ENCODE measurements at places on chromosomes 2 and 18.
A peak's percentile ranks its signal among the peaks of the same experiment; 100 is the strongest.

- DNase-seq = no peak
Measured at GRCh38 chr18:9751371-9752031, 43.4 kb downstream of the RAB31 start.

GRCh38 chr18:22488554-22488953 is 70.8 kb upstream of the CTAGE1 start:
- DNase-seq = no peak

- no peak for DNase-seq
Measured at GRCh38 chr2:82853299-82853698, 1605.8 kb downstream of the SUCLG1 start.

- DNase-seq = peak; percentile 36
Measured at GRCh38 chr18:5238371-5238976, 41.4 kb upstream of the AKAIN1 start.

DNA sequence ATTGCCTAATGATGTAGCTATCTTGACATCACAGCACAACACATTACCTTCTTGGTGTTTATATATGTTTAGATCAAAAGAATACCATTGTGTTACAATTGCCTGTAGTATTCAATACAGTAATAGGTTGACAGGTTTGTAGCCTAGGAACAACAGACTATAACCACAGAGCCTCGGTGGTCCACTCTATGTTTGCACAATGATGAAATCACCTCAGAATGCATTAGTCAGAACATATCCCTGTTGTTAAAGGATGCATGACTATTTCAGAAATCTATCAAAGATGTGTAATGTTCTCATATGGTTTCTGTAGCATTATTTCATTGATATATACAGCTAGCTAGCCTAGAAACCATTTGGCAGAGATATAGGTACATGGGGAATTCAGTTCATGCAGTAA is 8.9 kb downstream of the METTL5 start:
- DNase-seq = no peak

- DNase-seq = no peak
Measured at GRCh38 chr2:27025861-27026851, 6.6 kb upstream of the TMEM214 start.

DNA sequence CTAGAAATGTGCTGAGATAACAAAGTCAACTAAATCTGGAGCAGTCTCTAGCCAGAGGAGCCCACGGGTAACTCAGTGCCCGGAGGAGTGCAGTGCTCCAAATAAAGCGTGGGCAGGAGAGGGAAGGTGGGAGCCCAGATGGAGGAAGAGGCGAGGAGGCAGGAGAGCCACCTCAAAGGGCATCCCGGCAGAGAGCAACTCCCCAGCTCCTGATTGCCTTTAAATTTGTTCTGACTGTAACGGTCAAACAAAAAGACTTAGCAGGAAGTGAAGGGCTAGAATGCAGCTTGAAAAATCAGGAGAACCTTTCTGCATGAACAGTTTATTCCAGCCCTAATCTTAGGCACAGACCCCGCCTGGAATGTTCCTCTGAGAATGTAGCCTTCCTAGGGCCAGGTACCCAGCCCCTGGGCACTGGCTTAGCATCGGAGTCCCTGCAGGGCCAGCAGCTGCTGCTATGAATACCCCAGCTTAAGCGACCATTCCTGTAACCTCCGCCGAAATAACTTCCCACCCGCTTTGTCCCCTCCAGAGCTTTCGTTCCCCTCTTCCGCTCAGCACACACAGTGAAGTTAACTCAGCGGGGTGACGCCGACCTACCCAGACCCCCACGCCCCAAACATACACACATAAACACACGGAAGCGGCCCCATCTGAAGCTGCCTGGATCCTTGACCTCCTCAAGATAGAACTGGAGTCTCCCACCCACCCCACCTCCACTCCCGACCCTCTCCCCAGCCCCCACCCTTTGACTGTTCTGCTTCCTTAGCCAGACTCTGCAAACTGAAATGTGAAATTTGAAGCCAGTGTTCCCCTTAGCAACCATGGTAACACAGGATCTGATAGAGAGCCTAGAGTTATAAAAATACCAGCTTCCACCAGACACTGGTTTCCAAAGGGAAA is 123.2 kb downstream of the SMAD7 start:
- no peak for DNase-seq

- no peak for DNase-seq
Measured at GRCh38 chr2:165467921-165468320, 1.6 kb upstream of the CSRNP3 start.

DNA sequence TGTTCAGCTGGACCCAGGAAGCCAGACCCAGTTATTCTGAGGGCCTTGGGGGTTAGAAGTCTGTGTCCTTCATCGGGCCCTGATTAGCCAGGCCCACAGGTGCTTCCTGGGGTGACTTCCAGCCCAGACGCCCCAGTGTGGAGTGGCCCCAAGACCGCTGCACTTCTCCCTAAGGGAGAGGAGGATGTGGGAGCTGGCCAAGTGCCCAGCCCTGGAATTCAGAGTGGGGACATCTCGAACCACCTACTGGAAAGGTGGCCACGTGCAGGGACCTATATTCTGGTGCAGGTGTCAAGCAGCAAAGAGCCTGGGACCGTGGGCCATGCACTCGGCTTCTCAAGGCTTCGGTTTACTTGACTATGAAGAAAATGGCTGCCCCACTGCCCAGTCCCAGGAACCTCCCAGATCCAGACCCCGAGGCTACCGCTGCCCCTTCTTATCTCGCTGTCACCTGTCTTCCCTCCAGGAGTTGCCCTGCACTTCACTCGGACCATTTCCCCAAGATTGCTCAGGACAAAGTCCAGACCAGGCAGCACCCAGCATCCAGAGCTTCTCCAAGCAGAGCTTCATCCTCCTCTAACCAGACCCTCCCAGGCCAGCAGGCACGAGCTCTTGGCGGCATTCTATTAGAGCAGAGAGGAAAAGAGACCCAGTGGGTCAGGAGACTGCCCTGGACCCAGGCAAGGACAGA is 142.8 kb upstream of the ID2 start:
- no peak for DNase-seq

- DNase-seq = no peak
Measured at GRCh38 chr2:68377137-68377780, 12.2 kb downstream of the PLEK start.

DNA sequence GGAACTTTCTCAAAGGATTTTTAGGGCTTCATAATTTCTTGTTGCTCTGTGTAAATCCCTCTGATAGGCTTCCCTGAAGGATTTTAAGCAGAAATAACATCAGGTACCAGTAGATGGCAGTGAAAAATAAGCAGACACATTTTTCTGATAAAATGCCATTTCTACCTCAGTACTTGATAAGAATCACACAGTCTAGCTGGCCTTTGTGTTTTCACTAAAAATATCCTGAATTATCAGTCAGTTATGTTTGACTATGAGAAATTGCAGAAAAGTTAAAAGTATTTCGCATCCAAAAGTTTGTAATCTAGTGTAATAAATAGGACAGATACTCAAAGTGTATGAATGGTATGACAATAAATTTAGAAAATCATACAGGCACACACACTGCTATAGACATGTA is 68.7 kb downstream of the DNAJC10 start:
- no peak for DNase-seq

DNA sequence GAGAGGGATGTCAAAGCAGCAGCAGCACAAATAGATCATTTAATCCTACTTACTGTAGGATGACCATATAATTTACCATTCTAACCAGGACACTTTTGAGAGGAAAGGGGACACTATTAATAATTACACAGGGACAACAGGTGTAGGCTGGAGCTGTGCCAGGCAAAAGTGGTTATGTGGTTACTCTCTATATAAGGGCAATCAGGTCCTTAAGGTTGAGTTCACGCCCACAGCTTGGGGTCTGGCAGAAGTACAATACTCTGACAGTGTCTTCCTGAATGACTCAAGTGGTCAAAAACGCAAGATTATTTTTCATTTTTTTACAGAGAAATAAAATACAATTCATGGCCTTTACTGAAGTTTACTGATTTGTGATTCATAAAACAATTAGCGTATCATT is 2.8 kb downstream of the PREPL start:
- DNase-seq = peak; percentile 33

GRCh38 chr2:148167855-148168254 is 147.0 kb downstream of the MBD5 start:
- DNase-seq = no peak

GRCh38 chr18:11981192-11981542 is at the start of gene IMPA2:
TSS of gene IMPA2 (plus strand) at chr18:11981507. CDS start at chr18:11981670, 163 bp downstream.
- no peak for DNase-seq

DNA sequence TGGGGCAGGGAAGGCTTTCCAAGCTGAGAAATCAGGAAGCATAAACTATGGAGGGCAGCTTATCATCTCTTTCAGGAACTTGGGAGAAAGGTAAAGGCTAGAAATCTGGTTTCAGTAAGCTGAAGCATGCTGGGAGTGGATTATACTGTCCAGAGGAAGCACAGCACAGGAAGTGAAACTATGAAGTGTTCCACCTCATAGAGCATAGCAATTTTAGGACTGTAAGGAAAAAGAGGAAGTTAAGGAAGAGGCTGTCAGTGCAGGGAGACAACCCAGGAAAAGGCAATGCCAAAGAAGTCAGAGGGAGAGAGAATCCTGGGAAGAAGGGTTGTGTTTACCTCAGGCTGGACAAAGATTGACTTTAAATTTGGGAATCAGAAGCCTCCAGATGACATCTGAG is 51.9 kb downstream of the EFEMP1 start:
- DNase-seq = no peak

DNA sequence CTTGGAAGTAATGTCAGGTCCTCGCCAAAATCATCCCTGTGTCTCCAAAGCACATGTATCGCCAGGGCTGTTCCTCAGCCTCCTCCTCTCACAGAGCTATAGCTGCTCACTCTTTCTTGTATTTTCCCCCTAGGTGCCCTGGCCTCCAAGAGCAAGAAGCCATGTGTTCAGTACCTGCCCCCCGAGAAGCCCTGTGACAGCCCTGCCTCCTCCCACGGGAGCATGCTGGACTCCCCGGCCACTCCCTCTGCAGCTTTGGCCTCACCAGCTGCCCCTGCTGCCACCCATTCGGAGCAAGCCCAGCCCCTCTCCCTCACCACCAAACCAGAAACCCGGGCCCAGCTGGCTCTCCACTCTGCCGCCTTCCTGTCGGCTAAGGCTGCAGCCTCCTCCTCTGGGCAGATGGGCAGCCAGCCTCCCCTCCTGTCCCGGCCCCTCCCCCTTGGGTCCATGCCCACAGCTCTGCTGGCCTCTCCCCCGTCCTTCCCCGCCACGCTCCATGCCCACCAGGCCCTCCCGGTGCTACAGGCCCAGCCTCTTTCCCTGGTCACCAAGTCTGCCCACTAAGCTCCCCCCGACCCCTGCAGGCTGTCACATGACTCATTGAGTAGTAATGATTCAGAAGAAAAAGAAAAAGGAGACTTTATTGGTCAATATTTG is 18.8 kb downstream of the TGOLN2 start:
- DNase-seq = no peak

DNA sequence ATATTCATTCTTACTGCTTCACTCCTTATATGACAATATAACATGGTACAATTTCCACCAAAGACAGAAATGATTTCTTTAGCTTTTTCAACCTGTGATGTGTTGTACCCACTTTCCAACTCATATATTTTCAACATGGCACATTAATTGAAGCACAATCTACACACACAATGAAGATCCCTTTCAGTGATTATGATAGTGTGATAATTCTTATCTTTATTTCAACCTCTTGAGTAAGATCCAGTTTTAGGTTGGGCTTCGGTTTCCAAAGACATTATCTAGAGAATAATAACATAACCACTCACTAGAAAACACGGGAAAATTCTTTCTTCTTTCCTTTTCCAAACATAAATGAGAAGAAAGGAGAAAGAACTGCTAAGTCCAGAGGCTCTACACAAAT is 3.4 kb upstream of the DSG3 start:
- no peak for DNase-seq

DNA sequence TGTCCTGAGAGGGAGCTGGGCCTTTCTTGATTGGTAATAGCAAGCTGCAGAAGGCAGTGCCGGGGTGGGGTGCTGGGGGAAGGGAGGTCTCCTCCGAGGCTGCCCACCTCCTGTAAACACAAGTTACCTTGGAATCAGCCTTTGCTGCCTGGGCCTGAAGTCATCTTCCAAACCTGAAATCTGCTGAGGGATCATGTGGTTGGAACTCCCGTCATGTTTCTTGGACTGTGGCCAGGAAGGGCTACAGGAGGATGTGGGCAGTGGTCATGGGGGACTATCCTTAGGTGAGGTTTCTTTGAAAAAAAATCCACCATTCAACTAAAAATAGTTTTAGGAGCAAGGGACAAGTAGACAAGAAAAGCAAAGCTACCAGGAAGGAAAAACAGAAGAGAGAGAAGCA is 74.2 kb downstream of the CDK15 start:
- no peak for DNase-seq

DNA sequence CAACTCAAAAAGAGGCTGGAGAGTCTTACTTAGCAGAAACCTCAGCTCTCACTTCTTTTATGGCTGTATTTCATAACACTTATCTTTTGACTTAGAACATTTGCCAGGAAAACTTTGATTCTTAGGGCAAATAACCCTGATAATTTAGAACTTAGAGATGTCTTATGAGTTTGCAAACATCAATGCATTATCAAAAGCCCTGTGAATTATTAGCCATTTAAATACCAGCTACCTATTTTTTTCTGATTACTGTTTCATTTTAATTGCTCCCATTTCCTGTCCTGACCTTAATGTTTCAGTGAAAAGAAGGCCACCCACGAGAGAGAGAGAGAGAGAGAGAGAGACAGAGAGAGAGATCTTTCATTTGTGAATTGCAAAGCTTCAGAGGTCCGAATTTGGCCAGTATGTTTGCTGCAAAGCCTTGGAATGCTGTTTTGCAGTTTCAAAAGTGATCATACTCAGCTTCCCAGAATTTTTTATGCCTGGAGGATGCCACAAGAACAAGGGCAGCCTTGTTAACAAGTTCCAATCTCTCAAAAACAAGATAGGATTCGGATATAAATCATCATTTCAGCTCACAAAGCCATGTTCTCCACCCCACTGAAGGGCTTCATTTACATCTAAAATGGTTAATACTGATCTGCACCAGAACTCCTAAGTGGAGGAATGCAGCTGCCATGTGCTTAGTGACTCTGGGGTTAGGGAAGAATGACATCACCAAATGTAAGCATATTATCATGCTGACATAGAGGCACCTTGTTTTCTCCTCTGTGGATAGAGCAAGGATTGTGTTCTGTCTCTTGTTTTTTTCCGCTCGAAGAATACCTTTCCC is 478.2 kb downstream of the ARHGAP15 start:
- DNase-seq = no peak
